ENCODE measurements at places on chromosomes 13 and 19.

DNA sequence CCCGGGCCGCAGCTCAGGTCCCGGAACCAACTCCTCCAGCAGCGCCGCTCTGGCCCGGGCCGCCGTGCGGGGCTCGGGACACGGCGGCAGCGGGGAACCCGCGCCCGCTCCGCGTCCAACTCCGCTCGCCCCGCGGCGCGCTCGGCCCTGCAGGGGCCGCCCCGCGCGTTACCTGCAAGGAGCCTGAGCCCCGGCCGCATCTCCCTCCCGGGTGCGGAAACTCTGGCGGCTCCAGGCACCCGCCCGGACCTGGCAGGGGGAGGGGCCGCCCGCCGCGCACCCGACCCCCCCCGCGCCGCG is at the start of gene TMTC4:
TSS of gene TMTC4 (minus strand) at position 224 of the 300 bp plus-strand sequence. CDS start 4,433 bp downstream, outside the sequence.
- DNase-seq: no peak

- DNase-seq: no peak
These were observed 15.8 kb upstream of the LATS2 start for GRCh38 chr13:21077076-21077787.

DNA sequence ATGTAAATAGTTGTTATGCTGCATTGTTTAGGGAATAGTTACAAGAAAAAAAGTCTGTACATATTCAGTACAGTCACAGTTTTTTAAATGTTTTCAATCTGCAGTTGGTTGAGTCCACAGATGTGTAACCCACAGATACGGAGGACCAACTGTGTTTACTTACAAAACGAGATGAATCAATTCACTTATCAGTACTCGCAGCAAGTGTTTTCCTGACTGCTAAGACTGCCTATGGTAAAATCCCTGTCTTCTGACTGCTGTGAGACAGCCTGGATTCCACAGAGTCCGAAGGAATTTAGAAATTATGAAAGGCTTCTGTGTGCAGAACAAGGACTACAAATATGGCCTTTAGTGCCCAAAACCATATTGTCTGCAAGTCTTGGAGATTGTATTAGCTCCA is 45.7 kb upstream of the C1QTNF9 start:
- no peak for DNase-seq

DNA sequence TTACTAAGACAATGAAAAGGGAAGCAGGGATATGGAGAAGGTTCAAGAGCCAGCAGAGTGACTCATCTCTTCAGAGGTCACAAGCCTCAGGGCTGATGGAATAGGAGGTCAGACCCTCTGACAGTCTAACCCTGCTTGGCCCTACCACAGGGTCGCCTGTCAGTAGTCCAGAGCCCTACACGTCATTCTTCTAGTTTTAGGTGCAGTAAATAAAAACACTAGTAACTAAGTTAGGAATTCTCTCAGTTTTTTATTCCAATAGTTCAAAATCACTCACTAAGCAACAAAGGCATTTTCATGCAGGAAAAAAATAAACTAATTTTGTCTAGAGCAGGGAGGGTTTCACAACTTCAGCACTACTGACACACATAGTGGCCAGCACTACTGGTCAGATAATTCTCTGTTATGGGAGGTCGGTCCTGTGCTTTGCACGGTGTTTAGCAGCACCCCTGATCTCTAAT is 27.2 kb downstream of the FOXO1 start:
- no peak for DNase-seq

GRCh38 chr13:22103046-22104027 is 432.5 kb downstream of the FGF9 start:
- no peak for DNase-seq

GRCh38 chr13:44296856-44297255 is 76.8 kb upstream of the SERP2 start:
- no peak for DNase-seq

DNA sequence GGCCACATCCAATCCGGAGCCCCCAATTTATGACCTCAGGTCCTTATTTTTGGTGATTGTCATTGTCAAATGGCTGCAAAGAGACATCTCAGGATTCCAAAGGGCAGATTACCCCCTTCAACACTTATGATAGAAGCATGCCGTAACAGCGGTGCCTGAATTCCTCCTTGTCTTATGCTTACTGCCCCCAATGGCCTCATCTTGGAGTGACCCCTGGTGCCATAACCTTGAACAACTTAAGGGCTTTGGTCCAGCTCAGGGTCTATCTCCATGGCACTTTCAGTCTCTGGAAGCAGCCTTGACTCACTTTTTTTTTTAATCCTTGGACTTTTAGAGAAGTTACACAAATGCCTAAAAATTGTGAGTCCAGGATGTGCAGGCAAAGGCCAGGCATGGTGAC is 171.6 kb upstream of the ZNF507 start:
- DNase-seq: no peak

DNA sequence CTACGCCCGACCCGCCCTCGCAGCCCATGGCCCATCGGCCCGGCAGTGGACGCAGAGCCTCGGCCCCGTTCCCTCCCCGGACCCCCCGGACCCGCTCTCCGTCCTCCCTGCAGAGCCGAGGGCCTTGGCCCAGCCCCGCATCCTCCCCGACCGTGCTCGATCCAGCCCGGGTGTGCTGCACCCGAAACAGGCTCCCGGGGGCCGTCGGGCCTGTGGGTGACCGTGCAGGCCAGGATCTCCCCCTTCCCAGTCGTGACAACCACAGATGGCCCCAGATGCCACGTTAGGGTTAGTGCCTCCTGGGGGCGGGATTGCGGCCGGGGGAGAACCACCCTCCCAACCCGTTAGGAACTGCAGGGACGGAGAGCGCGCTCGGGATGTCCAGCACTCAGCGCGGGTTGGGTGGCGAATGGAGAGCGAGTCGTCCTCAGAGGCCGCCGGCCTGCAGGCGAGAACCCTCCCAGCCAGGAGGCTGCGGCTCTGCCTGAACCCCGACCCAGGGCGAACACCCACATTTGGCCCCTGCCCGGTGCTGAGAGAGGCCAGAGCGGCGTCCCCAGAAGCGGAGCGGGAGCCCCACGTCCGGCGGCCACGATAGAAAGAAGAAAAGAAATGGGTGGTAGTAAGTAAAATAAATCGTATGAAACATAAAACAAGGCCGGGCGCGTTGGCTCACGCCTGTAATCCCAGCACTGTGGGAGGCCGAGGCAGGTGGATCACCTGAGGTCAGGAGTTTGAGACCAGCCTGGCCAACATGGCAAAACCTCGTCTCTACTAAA is 6.7 kb upstream of the MADCAM1 start:
- no peak for DNase-seq

GRCh38 chr13:42971691-42972347 is 20.2 kb downstream of the EPSTI1 start:
- no peak for DNase-seq

DNA sequence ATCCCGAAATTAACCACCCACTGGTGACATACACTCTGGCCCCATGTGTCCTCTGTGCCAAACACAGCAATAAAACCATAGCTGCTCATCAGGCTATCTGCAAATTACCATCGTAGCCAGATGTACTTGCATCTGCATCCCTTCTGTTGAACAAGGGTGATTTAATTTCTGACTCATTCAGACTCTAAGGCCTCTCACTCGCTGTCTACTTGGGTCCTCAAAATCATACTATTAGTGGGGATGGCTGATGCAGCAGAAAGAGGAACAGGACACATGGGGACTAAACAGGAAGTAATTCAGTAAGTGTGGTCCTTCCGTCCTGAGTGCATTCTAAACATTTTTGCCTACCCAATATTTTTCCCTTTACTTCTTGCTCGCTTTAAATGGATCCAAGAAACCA is 2275.0 kb upstream of the PCDH20 start:
- DNase-seq: no peak

GRCh38 chr13:99308471-99309087 is 1.4 kb upstream of the GPR183 start:
- DNase-seq: no peak

GRCh38 chr13:105773863-105774538 is 761.5 kb downstream of the EFNB2 start:
- peak; percentile 21 for DNase-seq

GRCh38 chr13:24167666-24168391 is 7.3 kb downstream of the SPATA13 start:
- DNase-seq: no peak

All from AG04449 (cell line).